ENCODE measurements at places on chromosomes 12 and 14.

DNA sequence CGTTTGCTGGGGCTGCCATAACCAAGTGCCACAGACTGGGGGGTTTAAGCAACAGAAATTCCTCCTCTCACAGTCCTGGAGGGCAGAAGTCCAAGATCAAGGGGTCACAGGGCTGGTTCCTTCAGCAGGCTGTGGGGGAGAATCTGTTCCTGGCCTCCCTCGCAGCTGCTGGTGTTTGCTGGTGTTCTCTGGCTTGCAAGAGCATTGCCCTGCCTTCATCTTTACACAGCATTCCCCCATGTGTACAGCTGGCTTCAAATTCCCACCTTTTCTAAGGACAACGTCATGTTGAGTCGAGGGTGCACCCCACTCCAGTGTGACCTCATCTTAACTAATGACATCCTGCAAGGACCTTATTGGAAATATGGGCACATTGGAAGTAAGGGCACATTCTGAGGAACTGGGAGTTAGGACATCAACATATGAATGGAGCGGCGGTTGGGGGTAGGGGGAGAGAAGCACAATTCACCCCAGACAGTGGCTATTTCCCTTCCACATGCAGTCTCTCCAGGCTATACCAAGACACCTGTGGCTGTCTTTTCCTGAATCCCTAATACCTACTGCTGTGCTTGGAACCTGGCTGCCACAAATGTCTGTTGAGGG is 123.6 kb downstream of the FOXN3 start:
- DNase-seq, result no peak

DNA sequence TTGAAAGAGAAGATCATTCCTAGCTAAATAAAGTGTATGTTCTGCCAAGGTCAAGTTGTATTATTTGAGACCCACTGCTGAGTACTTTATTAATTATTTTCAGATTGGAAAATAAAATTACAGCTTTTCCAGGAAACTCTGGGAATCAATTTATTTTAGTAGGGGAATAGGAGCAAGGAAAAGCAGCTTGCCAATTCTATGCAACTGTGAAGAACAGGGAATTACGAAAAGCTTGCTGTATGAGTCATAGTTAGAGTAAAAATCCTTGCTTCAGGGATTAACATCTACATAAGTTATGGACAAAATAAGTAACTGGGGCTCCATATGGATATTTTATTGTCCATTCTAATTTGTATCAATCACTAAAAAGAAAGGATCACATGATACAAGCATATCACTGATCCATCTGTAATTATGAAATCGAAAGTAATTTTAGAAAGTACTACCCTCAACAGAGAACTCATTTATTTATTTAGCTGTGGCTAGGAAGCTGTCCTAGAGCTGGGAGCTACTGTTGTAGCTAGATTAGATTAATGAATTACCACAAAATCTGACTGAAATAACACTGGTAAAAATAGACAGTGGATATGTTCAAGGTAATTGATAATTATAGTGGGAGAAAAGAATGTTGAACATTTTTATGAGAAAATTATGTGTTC is 303.5 kb upstream of the NPAS3 start:
- DNase-seq, result peak; percentile 33

GRCh38 chr14:97336179-97336578 is 539.0 kb downstream of the VRK1 start:
- no peak for DNase-seq

DNA sequence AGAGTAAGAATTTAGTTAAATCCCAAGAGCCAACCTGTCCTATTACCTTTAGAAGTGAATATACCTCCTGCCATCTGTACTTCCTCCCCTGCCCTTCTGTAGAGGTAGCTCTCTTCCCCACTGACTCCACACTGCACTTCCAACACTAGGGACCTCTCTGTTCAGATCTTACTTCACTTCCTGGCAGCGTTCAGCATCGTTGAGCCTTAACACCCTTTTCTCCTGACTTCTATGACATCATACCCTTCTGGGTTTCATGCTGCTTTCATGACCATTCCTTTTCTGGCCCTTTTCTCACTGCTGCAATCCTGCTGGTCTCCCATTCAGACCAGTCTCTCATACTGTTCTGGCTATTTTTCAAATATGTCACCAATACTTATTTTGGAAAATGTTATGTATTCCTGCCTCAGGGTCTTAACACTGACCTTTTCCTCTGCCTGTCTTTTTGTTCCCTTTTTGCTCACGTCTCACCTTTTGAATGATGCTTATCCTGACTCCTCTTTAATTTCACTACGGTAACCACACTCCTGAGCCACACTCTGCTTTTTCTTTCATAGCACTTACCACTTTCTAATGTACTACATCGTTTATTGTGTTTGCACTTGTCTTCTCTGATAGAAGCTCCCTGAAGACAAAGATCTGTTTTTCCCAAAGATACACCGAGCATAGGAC is 67.6 kb downstream of the PLEKHA5 start:
- no peak for DNase-seq

- DNase-seq, result no peak
These were observed 7.5 kb downstream of the CCDC60 start for GRCh38 chr12:119341988-119342387.

DNA sequence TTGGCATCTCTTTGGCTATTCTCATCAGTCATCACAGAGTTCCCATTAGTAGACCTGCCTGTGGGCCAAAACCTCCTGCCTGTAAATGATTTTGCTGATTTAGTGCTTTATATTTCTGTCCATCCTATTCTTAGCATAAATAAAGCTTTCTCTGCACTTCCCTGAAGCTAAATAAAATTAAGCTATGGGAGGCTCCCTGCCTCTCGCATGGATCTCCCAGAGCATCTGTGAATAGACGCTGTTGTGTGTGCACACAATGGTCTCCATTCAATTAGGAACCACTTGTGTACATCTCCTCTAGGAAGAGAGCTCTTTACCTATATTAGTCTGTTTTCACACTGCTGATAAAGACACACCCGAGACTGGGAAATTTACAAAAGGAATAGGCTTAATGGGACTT is 80.4 kb downstream of the PPFIBP1 start:
- DNase-seq, result no peak

GRCh38 chr12:12480074-12480473 is 82.6 kb downstream of the DUSP16 start:
- DNase-seq, result no peak

DNA sequence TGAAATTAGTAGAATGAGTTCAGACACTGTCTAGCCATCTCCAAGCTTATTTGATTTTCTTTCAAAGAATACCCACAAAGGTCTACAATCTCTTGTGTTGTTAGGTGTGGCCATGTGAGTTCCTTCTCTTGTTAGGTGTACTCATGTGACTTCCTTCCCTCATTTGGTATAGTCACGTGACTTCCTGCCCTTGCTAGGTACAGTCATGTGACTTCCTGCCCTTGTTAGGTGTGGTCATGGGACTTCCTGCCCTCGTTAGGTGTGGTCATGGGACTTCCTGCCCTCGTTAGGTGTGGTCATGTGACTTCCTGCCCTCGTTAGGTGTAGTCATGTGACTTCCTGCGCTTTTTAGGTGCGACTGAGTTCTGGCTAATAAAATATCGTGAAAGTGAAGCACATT is 179.6 kb downstream of the TMX1 start:
- DNase-seq, result no peak

- DNase-seq, result no peak
These were observed 18.0 kb upstream of the GUCY2C start for GRCh38 chr12:14714437-14714836.

DNA sequence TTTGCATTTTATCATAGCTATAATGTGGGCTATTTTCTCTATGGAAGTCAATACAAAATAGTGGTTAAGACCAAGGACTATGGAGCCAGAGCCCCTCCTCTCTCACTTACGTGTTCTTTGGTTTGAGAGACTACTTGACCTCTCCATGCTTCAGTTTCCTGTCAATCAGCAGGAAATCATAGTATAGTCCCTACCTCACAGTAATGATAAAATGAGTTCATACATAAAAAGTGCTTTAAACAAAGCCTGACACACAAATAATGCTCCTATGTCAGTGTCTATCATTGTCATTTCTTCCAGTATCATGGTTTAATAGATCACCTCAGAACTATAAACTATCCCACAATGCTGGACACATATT is 90.4 kb downstream of the MED13L start:
- no peak for DNase-seq

- DNase-seq, result peak; percentile 61
These were observed 853 bp downstream of the USP5 start for GRCh38 chr12:6852651-6853354.

DNA sequence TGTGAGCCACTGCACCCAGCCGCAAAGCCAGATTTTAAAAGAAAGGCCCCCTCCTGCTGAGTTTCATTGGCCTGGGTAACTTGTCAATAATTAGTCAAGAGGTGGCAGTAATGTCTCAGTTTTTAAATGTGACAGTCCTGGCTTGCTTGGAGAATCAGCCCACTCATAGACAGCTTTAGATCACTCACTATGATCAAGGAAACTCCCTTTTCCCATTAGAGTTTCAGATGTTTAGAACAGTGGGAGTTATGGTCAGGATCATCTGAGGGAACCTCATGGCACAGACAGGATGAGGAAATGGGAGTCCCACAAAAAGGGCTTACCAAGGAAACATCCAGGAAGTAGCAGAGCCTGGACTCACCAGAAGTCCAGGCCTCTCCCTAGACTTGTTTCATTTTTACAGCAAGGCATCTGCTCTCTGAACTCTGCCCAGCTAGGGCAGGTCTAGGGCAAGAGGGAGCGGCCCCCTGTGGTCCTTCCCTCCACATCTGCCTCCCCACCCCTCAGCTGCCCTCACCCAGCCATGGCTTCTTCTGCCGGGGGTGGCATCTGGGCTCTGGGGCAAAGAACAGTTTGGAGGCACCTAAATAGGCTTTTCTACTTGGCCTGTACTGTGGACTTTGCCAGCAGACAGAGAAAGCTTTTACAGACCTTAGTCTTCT is 11.2 kb downstream of the BCL2L14 start:
- DNase-seq, result peak; percentile 79

- DNase-seq, result no peak
These were observed 30.0 kb upstream of the LYZ start for GRCh38 chr12:69318225-69318624.
